ENCODE measurements at places on chromosomes 5 and 9. TPM values are rescaled to one million over a fixed set of nuclear protein-coding genes. Genes with fewer than 3 reads are reported as not detected.
A peak's percentile ranks its signal among the peaks of the same experiment; 100 is the strongest.

The PGM5 gene
- not detected for total RNA-seq

The PCDHB11 gene
- total RNA-seq = not detected

The PTPRD gene
- 0.04 TPM for total RNA-seq

The NPR2 gene
- 11.6 TPM for total RNA-seq

- ATAC-seq = no peak
- no peak overlapping the region for H3K27ac ChIP-seq
- H3K4me3 ChIP-seq = no peak overlapping the region
- H3K4me1 ChIP-seq = peaks cover 5% of the 10 kb centered on the region
- no peaks in the 10 kb centered on the region for H3K36me3 ChIP-seq
Measured at GRCh38 chr9:95140821-95141220, 176.7 kb downstream of the FANCC start.

DNA sequence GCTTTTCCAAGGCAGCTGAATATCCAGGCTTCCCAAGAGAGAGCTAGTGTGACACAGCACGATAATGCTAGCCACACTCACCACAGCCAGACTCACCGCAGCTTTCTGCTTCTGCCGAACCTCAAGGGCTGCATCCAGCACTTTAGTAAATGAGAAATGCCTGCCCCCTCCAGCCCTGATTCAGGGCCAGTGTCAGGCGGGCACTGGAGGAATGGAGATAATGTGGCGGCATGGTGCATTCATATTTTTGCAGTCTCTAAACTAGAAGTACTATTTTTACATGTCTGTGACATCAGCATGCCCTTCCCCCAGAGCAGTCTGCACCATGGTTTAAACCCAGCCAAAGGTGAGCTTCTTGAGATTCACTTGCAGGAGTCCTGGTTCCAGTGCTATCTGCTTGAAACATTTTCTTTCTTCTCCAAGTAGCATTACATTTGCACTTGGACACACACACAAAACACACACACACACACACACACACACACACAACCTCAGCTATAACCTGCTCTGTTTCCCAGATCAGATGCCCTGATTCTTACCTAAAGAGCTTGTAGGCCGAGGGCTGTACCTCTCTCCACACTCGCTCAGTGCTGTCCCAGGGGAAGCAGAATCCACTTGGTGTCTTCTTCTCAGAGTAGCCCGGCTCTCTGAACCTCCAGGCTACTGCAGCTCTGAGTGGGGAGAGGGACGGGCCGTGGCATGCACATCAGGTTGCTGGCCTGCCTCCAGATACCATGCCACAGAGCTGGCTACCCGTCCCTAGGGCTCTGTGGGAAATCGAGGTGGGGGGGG, at the start of gene FGF1:
FGF1 (minus strand) TSS at position 673 of the 792 bp plus-strand sequence. CDS start 71,963 bp downstream, outside the sequence.
- H3K4me3 ChIP-seq = no peak within 1 kb of the TSS
- no peaks in the 10 kb centered on the region for H3K36me3 ChIP-seq
- no peak within 1 kb of the TSS for H3K27ac ChIP-seq

DNA sequence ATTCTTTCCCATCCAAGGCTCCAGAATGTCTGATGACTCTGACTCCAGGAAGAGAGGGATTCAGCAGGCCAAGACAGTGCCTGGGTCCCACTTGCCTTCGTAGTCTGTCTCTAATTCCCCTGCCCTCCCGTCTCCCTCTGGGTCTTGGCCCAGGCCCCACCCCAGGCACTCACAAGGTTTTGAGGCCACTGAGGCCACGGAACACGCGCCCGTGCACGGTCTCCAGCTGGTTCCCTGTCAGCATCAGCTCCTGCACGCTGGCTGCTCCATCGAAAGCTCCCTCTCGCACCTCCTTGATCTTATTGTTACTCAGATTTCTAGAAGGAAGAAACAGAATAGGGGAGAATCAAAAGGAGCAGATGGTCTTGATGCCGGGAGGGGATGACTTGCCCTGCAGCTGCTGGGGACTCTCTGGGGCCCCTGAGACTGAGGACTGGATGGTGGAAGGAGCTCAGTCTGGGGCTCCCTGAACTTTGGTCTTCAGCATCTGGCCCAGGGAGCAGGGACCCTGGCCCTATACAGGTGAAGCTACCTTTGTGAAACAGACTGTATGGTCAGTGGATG, 174.6 kb upstream of the PANK3 start:
- H3K4me1 ChIP-seq = no peaks in the 10 kb centered on the region
- no peak for ATAC-seq
- H3K36me3 ChIP-seq = no peaks in the 10 kb centered on the region
- H3K4me3 ChIP-seq = no peak overlapping the region
- peaks cover 10% of the 10 kb centered on the region for H3K27me3 ChIP-seq

DNA sequence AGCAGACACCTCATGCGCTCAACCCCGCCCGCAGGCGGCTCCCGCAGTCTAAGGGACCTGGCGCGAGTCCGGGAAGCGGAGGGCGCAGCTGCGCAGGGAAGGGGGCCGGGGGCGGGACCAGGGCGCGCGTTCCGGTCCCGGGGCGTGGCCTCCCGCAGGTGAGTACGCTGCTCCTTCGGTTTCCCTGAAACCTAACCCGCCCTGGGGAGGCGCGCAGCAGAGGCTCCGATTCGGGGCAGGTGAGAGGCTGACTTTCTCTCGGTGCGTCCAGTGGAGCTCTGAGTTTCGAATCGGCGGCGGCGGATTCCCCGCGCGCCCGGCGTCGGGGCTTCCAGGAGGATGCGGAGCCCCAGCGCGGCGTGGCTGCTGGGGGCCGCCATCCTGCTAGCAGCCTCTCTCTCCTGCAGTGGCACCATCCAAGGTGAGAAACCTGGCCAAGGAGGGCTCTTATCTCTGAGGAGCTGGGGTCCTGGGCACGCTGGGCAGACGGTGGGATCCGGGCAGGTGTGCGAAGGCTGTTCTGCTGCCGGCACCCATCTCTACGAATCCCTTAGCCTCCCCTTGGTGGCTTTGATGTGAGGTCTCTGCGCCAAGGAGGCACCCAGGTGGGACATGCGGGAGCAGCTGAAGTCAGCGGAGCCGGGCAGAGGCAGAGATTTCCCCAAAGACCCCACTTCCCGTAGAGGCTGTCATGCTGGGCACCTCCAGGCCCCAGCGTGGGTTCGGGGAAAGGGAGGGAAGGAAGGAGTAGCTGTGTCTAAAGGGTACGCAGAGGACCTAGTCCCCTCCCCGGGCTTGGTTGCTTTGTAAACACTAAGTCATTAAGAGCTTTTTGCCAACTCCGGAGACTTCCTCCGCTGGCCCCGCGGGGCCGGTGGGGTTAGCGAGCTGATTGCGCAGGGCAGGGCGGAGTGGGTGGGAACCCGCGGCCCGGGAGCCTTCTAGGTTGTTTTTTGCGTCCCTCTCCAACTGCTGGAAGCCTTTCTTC, at the start of gene F2RL1:
F2RL1 (plus strand) TSS at position 187 of the 988 bp plus-strand sequence; CDS start at position 340, 153 bp downstream.
- H3K4me3 ChIP-seq = peak within 1 kb of the TSS; percentile 81
- ATAC-seq = peak; percentile 79
- no peaks in the 10 kb centered on the region for H3K4me1 ChIP-seq
- no peak within 1 kb of the TSS for H3K27ac ChIP-seq
- H3K36me3 ChIP-seq = no peaks in the 10 kb centered on the region

DNA sequence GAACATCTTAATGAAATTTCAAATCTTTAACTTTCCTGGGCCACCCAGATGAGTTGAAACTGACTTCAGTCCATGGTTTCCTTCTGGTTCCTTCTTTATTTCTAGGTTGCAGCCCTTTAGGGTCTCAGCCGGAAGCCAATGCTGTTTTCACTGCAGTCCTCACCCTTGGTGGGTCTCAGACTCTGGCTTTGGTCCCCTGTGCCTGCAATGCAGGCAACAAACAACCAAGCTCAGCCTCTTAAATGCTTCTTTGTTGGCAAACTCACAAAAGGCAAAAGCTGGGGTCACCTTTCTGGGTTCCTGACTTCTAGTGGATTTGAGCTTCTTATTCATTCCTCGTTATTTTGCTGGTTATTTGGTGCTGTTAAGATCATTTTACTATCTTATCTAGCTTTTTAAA, 19.3 kb upstream of the APC start:
- no peaks in the 10 kb centered on the region for H3K27me3 ChIP-seq
- peaks cover 28% of the 10 kb centered on the region for H3K4me1 ChIP-seq
- no peaks in the 10 kb centered on the region for H3K36me3 ChIP-seq
- H3K27ac ChIP-seq = no peak overlapping the region
- H3K4me3 ChIP-seq = no peak overlapping the region

- H3K4me3 ChIP-seq = no peak overlapping the region
- H3K27me3 ChIP-seq = peaks cover 22% of the 10 kb centered on the region
- H3K4me1 ChIP-seq = no peaks in the 10 kb centered on the region
- no peak for ATAC-seq
- H3K36me3 ChIP-seq = no peaks in the 10 kb centered on the region
Measured at GRCh38 chr5:72386639-72387038, 66.5 kb downstream of the PTCD2 start.

Data from activated T-helper 17 cell treated with anti-CD3 and anti-CD28 coated beads, Interleukin-2, amount 50 U/mL, for 72 hours (primary cell).